ENCODE measurements at places on chromosomes 11 and 22. TPM values are rescaled to one million over a fixed set of nuclear protein-coding genes. Genes with fewer than 3 reads are reported as not detected.

The RFPL3 gene
- not detected for total RNA-seq

The CD3D gene
- not detected for total RNA-seq

The OR5D13 gene
- not detected for total RNA-seq

The VPREB1 gene
- not detected for total RNA-seq

The OR8A1 gene
- under 0.01 TPM for total RNA-seq

The BCO2 gene
- total RNA-seq = 1.1 TPM

The HEPN1 gene
- total RNA-seq = not detected

The OR8G5 gene
- total RNA-seq = not detected

The ADAMTS15 gene
- total RNA-seq = 0.85 TPM

The THOC5 gene
- 44.0 TPM for total RNA-seq

The TOMT gene
- not detected for total RNA-seq

The HBG1 gene
- total RNA-seq = not detected

The CATSPERZ gene
- not detected for total RNA-seq

The CLCF1 gene
- total RNA-seq = 13.8 TPM

The DEPDC7 gene
- 12.2 TPM for total RNA-seq

The CABP7 gene
- not detected for total RNA-seq

The KCNE3 gene
- total RNA-seq = 1.8 TPM

The RIN1 gene
- total RNA-seq = 32.9 TPM

The OR10D3 gene
- not detected for total RNA-seq

The OR52E8 gene
- total RNA-seq = not detected

The OR4B1 gene
- not detected for total RNA-seq

The OR52N4 gene
- not detected for total RNA-seq

The TMEM45B gene
- not detected for total RNA-seq

The MRGPRX4 gene
- total RNA-seq = not detected

The TBX10 gene
- total RNA-seq = not detected

The DPAGT1 gene
- total RNA-seq = 15.1 TPM

The KRTAP5-11 gene
- total RNA-seq = not detected

The AIFM3 gene
- total RNA-seq = 0.36 TPM
